ENCODE measurements at places on chromosomes 1 and 21. TPM values are rescaled to one million over a fixed set of nuclear protein-coding genes. Genes with fewer than 3 reads are reported as not detected.

The BTG2 gene
- 33.4 TPM for total RNA-seq

The RGS8 gene
- total RNA-seq = not detected

The BMP8A gene
- 0.36 TPM for total RNA-seq

The SH2D5 gene
- 0.81 TPM for total RNA-seq

The GJB3 gene
- not detected for total RNA-seq

The CDC42SE1 gene
- 58.8 TPM for total RNA-seq

The SH3BGR gene
- 0.36 TPM for total RNA-seq

The LRRN2 gene
- not detected for total RNA-seq

The DISP3 gene
- total RNA-seq = 0.09 TPM

The REG4 gene
- total RNA-seq = not detected
